ENCODE measurements at places on chromosomes 4 and X.

DNA sequence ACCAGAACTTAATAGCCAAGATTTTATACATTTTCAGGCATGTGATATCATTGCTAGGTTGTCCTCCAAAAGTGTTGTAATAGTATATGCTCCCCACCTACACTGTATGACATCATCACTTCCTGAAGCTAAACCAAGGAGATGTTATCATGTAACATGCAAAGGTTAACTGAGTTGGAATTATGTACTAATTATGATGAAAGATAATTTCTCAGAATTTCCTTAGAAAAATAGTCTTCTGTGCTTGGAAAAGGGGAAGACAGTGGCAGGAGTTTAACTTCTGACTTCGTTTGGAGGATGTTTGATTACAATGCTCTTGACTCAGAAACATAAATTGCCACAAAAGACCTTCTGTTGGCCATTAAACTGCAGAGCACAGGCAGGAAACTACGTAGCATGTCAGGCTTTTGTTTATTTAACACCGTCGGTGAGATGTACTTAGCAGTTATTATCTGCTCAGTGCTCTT, 83.6 kb upstream of the GUCY1A1 start:
- no peak for DNase-seq

- no peak for DNase-seq
Observed at GRCh38 chrX:20059467-20060128, 57.1 kb downstream of the MAP7D2 start.

GRCh38 chr4:54100595-54101189, 729 bp downstream of the GSX2 start:
- no peak for DNase-seq

GRCh38 chr4:70508801-70509200, 9.6 kb upstream of the AMTN start:
- DNase-seq = no peak

DNA sequence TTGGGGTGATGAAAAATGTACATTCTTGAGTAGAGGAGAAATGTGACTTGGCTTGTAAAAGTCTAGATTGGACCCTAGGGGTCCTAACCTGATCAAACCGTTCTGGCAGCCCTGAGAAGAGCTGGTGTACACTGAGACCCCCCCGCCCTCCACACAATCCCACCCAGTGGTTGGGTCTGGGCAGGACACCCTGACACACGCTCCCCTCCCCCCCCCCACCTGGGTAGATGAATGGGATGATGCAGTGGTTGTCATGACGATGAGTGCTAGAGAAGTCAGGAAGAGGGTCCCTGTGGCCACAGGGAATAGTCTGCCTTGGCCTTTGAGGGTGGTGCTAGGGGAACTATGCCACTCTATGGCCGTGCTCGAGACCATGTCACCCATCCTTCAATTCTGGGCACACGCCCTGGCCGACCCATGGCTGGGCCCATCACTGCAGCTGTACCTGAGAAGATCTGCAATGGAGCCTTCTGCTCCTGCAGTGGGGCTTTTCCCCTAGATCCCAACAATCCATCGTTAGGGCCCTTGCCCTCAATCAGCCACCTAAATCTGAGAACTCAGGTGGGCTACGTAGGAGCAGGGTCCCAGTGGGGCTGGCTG, 4.4 kb downstream of the CDK16 start:
- no peak for DNase-seq

- DNase-seq = no peak
Observed at GRCh38 chrX:38803243-38803587, 2.0 kb downstream of the MID1IP1 start.

- no peak for DNase-seq
Observed at GRCh38 chr4:72366601-72367000, 202.4 kb downstream of the ADAMTS3 start.

DNA sequence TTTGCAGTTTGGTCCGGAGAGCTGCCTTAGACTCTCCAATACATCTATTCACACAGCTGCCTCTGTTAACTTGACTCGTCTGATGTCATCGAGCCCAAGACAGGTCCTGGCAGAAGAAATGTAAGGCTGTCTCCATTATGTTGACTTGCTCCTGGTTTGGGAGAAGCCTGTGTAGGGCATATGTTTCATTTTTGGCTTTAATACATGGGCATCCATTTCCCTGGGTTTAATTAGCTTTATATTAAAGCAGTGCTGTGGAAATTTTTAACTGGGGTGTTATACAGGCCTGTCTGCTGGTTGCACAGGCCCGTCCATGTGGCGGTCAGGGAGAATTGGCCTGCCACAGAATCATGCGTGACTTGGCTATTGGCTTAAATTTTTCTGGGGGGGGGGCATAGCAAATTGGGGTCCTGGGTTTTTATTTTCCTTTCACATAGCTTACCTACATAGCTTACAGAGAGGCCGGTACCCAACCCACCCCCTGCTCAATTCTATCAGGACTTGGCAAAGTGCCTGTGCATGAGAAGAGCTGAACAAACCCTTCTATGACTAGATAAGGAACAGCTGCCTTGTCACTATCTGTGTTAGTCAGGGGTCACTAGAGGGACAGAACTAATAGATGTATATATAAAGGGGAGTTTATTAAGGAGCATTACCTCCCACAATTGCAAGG, 123.5 kb upstream of the WDR1 start:
- DNase-seq = no peak

GRCh38 chr4:87388901-87389300, 2.1 kb downstream of the HSD17B11 start:
- no peak for DNase-seq

GRCh38 chr4:773214-773613, 52.7 kb downstream of the CPLX1 start:
- no peak for DNase-seq

GRCh38 chr4:721261-722168, 15.9 kb downstream of the PCGF3 start:
- DNase-seq = no peak

DNA sequence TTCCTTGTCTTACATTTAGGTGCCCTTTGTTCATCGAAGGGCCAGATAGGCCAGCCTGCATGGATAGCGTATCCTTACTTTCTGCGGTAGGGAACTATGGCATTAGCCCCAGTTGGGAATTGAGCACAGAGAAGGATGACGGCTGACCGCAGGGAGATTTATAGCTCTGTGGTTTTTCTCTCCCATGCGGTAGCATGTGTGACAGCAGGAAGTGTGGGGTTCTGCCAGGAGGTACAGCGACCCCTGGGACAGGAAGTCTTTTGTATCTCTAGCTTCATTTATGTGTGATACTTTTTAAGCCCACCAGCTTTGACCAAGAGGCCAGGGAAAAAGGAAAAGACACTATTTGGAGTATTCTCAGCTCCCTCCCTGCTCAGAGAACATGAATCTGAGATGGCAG, 33.1 kb downstream of the GAB3 start:
- peak; percentile 90 for DNase-seq

DNA sequence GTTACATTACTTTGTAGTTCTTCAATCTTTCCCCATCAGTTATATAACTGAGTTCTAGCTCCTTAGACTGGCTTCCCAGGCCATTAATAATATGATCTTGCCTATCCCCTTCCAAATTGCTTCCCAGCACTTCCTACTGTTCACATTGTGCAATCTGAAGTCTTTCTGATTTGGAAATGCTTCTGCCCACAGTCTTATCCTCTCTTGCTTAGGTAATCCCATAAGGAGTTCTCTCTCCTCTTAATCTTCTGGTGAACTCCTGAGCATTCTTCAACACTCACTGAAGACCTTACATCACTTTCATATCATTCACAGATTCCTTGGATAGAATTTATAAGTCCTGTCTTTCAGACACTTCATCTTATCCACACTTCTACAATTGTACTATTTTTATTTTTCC, 132.7 kb upstream of the TTC29 start:
- DNase-seq = no peak

- DNase-seq = no peak
Observed at GRCh38 chr4:104795264-104795939, 300.7 kb upstream of the CXXC4 start.

- DNase-seq = peak; percentile 65
Observed at GRCh38 chrX:38879631-38880220, 78.5 kb downstream of the MID1IP1 start.

GRCh38 chr4:161841759-161842158, 322.0 kb downstream of the FSTL5 start:
- no peak for DNase-seq

DNA sequence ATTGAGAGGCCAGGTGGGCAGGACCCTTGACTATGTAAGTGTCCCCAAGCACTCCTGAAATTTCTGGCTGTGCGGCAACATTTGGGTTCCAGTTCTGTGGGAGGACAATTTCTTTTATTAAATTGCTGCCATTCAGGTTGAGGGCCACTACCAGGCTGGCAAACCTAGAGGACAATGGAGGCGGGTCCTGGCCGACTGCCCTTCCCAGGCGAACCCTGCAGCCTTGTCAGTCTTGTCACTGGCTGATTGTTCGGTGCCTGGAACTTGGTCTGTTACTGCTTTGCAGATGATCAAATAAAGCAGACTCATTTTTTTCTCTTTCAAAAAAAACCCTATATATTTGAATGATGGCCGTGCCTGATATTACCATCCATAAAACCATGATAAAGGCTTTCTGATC, 6.6 kb upstream of the TMEM128 start:
- DNase-seq = no peak

GRCh38 chr4:172785613-172786012, 383.0 kb upstream of the GALNT7 start:
- DNase-seq = no peak

DNA sequence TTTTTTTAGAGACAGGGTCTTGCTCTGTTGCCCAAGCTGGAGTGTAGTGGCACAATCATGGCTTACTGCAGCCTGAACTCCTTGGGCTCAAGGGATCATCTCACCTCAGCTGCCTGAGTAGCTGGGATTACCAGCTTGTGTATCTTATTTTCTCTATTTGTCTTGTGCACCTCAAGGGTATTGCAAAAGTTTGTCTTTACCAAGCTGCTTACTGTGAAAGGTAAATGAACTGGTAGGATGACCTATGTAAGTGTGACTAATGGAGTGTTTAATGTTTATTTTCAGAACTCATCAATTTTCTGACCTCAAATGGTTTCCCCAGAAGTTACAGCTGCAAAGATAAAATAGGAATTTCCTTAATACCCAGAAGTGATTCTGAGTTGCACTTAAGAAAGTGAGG, 5.3 kb upstream of the FGA start:
- DNase-seq = no peak

DNA sequence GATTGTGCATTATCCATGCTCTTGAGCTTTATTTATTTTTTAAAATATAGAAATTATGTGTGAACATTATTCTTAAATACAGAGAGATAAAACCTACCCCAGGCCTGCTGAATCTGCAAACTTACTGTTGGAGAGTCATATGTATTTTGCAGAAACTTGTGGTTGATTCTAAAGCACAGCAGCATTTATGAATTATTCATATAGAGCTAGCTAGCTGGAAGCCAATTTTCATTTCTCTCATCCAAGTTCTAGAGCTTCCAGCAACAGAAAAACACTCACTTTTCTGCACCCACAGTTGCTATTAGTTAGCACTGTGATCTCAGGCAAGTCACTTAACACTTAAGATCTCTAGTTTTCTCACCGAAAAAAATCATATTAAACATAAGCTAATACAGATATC, 479.5 kb upstream of the FAM47C start:
- DNase-seq = no peak

DNA sequence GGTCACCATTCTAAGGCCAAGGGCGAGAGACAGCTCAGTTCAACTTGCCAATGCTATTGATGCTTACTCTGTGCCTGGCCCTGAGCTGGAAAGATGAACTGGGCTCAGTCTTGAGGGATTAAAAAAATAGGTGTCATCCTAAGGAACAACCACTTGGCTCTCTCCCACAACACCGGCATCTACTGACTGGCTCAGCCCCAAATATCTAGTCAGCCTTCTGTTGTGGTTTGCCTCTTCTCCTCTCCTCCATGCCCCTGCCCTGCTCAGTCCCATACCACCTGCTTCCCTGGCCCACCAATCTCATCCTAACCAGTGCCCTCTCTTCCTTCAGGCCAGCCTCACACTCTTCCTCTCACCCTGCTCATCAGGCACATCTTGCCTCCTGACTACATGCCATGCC, 29.6 kb downstream of the KDM5C start:
- DNase-seq = no peak

DNA sequence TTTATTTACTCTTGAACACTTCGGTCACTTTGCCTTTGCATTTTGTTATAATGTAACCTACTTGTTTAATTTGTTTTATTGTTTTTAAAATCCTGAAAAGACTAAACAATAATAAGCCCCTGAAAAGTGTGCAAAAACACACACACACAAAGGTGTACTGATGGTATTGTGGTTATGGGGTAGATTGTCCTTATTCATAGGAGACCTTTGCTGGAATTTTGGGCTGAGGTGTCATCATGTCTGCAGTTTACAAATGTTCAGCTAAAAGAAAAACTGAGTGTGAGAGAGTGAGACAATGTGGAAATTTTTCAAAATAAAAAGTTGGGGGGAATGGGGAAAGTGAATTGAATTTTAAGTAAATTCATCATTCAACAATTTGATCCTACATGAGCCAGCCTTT, 174.9 kb downstream of the QDPR start:
- DNase-seq = no peak

GRCh38 chrX:132622130-132622529, 133.3 kb upstream of the MBNL3 start:
- peak; percentile 64 for DNase-seq

DNA sequence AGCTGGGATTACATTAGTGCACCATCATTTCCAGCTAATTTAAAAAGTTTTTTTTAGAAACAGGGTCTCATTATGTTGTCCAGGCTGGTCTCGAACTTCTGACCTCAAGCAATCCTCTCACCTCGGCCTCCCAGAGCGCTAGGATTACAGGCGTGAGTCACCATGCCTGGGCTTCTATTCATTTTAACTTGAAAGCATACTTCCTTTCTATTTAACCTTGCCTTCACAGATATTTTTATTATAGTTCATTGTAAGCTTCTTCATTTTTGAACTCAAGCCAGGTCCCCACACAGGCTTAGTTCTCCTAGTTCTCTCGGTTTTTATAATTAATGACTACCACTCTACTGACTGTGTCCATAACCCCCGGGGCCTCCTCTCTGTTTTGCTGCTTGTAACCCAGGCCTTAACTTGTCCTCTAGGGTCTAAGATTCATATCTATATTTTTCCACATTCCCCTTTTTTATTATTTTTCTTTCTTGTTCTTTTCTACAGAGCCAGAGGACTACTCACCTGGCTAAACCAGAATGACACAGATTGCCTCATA, 50.7 kb downstream of the SNX12 start:
- DNase-seq = no peak

GRCh38 chrX:130047416-130047815, 62.9 kb downstream of the ELF4 start:
- DNase-seq = no peak

DNA sequence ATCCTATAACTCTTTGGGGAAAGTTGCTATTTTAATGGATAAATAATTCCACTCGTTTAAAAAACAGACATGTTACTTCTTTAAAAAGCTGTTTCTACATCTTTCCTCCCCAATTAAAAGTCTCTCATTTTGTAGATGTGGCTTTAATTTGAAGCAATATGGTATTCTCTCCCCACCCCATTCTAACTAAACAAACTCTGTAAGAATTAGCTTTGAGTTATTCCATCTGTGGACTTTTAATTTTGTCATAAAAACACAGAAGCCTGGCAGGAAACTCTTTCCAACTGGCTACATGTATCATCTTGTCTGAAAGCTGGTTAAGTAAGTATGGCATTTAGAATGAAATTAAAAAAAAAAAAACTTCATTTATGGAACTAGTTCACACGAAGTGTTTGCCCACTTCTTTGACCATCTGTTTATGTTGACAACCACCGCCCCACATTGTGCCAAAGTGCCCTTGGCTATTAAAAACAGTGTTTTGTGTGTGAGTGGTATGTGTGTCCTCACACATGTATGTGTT, 140.3 kb downstream of the NAA11 start:
- DNase-seq = no peak
